ENCODE measurements at places on chromosomes 13 and 19.

DNA sequence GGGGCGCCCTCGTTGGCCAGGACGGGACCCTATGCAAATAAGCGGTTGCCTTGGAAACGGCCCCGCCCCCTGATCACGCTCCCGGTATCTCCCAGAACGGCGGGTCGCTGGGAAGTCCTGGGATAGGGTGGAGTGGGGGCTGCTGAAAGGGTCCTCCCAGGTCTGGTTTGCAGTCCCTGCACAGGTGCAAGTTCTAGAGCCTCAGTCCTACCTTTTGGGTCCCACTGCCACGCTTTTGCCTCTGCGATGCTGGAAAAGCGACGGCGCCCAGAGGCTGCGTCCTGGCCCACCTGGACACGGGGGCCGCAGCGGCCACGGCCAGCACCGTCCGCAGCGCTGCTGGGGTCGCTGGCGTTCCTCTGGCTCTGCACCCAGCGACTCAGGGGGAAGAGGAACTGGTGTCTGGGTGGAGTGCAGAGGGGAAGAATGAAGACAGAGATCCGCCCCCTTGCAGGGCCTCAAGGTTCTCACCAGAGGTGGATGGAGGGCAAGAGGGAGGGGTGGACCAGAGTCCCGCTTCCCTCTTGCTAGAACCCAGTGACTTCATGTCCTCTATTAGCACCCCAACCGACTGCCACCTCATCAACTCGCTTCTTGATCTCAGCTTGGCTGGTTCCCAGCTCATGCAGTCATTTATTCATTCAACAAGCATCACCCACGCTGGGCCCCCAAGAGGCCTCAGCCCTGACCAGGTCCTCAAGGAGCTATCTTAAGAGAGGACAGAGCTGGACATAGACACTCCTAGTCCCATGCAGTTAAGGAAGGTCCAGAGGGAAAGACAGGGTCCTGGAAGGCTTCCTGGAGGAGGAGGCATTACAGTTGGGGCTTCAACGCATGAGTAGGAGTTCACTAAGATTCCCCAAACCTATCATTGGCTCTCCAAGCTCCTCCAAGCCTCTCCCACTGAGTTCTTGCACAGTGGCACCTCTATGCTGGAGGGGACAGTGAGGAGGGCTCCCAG lies at the start of gene LRRC25:
Gene LRRC25 (minus strand): TSS at position 381 of the 961 bp plus-strand sequence. CDS start 659 bp downstream, outside the sequence.
- no peak for DNase-seq

GRCh38 chr19:29605653-29606419 lies at the start of gene POP4:
TSS of gene POP4 (plus strand) at chr19:29606283. CDS start at chr19:29606319, 36 bp downstream.
- DNase-seq = peak; percentile 81

GRCh38 chr19:46992699-46993535 lies 26.7 kb upstream of the NPAS1 start:
- DNase-seq = no peak

- DNase-seq = no peak
These were observed 3.5 kb downstream of the C19orf67 start for GRCh38 chr19:14081797-14082674.

GRCh38 chr19:21094347-21095025 lies 12.5 kb downstream of the ZNF714 start:
- no peak for DNase-seq

DNA sequence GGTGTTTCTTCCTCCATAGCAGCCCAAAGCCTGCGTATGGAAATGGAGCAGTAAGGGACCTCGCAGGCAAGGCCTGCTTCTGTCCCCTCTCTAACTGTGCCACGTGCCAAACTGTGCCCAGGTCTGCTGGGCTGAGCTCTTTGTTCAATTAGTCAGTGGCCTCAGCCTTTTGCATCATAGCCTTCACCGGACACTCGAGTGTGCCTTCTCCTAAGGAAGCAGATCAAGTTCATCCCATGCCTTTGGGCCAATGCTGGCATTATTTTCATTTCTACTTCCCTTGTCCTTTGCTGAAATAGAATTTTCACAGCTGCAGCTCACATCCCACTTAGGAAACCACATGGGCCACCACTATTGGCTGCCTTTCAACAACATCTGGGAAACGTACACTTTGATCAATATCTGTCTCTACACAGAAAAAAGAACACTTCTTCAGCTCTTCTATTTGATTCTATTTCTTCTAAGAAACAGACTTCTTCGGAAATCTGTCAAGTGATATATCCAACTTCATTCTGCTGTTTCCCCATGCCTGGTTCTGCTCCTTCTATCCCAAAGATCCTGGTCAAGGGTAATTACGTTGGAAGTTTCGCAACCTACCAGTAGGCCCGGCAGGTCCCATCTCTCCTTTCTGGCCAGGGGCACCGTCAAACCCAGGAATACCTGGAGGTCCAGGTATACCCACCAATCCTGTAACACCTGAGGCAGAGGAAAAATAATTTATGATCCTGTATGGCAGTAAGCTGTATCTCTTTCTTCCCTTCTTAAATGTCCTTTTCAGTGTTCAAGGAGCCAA lies 143.9 kb downstream of the COL4A1 start:
- no peak for DNase-seq

DNA sequence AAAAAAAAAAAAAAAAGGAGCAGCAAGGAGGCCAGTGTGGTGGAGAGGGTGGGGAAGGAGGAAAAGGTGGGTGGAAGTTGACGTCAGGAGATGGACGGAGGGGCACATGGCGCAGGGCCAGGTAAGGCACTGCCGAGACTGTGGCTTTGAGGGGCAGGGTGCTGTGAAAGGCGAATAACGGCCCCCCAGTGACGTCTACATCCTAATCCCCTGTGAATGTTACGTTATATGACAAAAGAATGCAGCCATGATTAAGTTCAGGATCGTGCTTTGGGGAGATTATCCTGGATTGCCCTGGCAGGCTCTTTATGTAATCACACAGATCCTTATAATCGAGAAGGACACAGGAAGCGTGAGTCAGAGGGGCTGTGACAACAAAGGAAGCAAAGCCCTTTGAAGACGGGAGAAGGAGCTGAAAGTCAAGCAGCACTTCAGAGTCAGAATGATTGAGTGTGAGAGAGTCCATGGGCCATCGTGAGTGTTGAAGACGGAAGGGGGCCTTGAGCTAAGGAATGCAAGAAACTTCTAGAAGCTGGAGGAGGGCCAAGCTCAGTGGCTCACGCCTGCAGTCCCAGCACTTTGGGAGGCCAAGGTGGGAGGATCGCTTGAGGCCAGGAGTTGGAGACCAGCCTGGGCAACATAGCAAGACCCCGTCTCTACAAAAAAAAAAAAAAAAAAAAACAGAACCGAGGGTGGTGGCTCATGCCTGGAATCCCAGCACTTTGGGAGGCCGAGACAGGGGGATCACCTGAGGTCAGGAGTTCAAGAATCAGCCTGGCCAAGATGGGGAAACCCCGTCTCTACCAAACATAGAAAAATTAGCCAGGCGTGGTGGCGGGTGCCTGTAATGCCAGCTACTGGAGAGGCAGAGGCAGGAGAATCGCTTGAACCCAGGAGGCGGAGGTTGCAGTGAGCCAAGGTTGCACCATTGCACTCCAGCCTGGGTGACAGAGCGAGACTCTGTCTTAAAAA lies 13.8 kb upstream of the CEACAM16 start:
- no peak for DNase-seq

GRCh38 chr19:2524840-2525723 lies 49.2 kb downstream of the GADD45B start:
- DNase-seq = no peak

DNA sequence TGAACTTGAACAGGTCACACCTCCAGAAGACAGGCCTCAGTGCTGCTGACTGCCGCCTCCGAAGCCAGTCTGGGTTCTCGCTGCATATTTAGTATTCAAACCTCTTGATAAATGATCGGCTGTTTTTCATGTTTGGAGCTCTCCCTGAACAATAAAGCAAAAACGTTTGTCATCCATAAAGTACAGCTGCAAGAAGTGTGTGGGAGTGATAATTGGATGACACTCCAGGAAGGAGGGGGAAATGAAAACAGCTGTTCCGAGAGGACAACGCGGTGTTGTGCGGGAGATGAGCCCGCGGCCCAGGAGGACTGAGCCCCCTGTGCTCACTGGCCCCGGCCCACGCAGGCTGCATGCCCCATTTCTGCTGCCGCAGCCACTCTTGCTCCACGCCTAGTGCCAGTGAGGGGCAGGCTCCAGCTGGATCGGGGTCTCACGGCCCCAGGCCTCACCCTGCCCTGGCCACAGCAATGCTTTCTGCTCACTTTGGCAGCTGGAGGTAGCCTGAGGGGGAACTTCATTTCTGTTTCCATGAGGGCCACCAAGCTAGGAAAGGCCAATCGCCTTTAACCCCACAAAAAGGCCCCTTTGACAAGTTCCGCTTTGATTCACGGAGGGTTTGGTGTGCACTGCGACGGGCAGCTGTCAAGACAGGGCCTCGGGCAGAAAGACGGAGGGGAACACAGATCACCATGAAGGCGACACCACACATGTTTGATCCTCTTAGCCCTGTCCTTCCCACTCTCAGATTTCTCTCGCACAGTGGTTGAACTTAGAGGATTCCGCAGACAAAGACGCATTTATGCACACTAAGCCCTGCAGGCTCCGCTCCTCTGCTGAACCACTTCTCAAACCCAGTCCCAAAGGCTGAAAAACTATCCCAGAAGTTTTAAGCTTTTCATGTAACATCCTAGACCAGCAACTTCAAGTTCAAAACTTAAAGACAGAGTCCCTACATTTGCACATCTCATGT lies 537.6 kb downstream of the EFNB2 start:
- no peak for DNase-seq

DNA sequence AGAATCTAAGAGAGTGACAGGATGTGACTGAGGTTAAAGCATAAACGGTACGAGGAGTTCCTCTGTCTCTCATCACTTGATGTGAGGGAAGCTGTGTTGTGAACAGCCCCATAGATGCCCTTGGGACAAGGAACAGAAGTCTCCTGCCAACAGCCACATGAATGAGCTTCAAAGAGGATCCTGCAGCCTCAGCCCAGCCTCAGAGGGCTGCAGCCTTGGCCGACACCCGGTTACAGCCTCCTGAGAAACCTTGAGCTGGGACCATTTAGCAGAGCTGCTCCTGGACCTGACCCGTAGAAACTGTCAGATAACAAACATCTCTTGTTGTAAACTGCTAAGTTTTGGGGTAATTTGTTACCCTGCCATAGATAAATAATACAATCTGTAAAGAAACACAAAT lies 54.2 kb downstream of the CCNE1 start:
- DNase-seq = no peak

DNA sequence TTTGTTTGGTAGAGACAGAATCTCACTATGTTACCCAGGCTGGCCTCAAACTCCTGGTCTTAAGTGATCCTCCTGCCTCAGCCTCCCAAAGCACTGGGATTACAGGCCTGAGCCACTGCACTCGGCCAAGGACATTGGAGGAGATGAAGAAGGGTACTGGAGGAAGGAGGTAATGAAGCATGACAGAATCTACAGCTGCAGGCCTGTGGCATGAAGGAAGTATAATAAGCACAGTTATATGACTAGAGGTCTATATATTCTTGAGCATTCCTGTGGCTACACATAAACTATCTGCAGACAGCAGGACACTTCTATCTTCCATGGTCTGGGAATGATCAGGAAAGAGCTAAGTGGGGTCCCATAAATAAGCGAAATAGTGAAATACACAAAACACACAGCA lies 18.2 kb downstream of the ZNF565 start:
- no peak for DNase-seq

DNA sequence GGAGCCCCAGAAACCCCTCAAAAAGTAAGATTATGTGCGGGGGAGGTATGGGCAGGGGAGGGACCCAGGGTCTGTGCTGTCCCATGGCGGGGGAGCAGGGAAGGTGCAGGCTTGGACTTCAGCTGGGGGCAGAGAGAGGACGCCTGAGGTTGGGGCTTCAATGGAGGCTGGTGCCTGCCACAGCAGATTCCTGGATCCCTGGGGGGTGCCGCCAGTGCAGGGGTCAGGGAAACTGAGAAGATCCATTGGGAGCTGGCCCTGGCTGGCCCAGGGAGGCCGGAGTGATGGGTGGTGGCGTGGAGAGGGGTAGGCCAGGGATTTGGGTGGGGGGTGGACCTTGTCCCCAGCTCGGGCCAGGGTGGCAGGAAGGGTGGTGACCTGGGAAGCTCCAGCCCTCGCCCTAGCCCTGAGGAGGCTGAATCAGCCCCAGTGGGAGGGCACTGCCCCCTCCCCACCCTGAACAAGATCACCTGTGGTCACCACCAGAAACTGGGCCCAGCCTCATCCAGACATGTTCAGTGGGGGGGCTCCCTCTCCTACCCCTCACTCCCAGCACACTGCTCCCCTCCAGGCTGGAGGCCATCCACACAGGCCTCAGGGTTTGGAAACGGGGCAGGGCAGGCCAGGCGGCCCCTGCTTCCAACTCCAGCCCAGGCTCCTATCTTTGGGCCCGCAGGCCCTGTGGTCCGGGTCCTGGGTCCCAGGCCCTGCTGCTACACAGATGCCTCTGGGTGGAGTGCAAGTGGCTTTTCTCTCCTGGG lies 1.4 kb downstream of the NKPD1 start:
- DNase-seq = no peak

DNA sequence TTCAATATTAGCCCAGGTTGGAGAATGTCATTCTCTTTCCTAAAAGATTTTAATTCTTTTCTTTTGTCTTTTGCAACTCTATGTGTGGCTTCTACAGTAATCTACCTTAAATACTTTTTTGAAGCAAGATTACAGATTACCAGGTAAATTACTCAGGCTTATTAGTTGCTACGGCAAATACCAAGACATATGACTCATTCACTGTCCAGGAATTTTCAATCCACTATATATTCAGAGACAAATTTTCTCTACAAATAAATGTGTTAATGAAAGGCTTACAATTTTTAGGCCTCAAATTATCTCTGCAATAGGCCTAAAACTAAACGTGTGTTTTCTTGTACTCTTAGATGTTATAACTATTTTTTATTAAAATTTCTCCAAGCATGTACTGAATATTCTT lies 631.3 kb downstream of the DIAPH3 start:
- DNase-seq = no peak

- DNase-seq = no peak
These were observed 116.1 kb downstream of the LRCH1 start for GRCh38 chr13:46668931-46669525.

DNA sequence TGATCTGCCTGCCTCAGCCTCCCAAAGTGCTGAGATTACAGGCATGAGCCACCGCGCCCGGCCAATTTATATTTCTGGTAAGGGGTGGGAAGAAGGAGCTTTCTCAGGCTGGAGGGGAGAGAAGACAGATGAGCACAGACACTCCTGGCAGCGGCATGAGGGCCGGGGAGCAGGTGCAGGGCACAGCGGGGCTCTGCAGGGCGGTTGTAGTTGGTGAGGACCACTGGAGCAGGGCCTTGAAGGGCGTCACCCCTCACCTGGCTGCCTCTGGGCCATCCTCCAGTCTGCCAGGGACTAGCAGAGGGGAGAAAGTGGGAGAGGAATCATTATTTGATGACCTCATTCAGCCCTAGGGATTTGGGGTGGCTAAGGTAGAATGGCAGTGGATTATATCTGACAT lies 8.6 kb upstream of the CSNK1G2 start:
- DNase-seq = no peak

GRCh38 chr13:92196591-92197256 lies 798.3 kb downstream of the GPC5 start:
- DNase-seq = no peak

- DNase-seq = no peak
These were observed 118.9 kb downstream of the USP12 start for GRCh38 chr13:27052551-27053208.
